Heart right ventricle (tissue), 16 donors: ENCODE measurements at places on chromosomes 7 and 10. TPM values are rescaled to one million over a fixed set of nuclear protein-coding genes. Genes with fewer than 3 reads are reported as not detected.

- DNase-seq = no peak
These were observed 67.8 kb downstream of the PTEN start for GRCh38 chr10:87930934-87931835.

GRCh38 chr7:34842782-34843181 is 184.8 kb downstream of the NPSR1 start:
- DNase-seq = no peak

- no peak for DNase-seq
These were observed 250.1 kb upstream of the MBL2 start for GRCh38 chr10:53022611-53023088.

GRCh38 chr10:101566333-101567164 is 21.5 kb downstream of the POLL start:
- DNase-seq = no peak

DNA sequence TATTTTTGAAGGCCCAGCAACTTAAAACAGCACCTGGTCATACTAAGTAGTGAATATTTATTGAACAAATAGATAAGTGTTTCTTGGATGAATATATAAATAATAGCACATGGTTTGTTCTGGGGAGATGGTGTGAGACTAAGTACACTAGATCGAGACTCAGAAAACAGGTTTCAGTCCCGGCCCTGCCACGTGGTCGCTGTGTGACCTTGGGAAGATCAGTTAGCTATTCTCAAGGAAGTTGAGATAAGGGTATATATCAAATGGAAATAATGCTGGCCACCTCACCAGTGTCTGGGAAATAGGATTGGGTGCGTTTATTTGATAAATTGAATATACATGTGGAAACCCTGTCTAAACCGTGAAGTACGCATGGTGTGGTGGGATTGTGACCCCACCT is 354.6 kb downstream of the SDK1 start:
- DNase-seq = no peak

The ADCY1 gene
- total RNA-seq = 3.0 TPM

The GIMAP4 gene
- total RNA-seq = 36.8 TPM
